ENCODE measurements at places on chromosomes 16 and 17. TPM values are rescaled to one million over a fixed set of nuclear protein-coding genes. Genes with fewer than 3 reads are reported as not detected.

- H3K36me3 ChIP-seq = no peaks in the 10 kb centered on the region
- H3K27me3 ChIP-seq = peaks cover 14% of the 10 kb centered on the region
- no peak overlapping the region for H3K27ac ChIP-seq
- no peaks in the 10 kb centered on the region for H3K4me1 ChIP-seq
These were observed 36.2 kb downstream of the RGS9 start for GRCh38 chr17:65173284-65173793.

DNA sequence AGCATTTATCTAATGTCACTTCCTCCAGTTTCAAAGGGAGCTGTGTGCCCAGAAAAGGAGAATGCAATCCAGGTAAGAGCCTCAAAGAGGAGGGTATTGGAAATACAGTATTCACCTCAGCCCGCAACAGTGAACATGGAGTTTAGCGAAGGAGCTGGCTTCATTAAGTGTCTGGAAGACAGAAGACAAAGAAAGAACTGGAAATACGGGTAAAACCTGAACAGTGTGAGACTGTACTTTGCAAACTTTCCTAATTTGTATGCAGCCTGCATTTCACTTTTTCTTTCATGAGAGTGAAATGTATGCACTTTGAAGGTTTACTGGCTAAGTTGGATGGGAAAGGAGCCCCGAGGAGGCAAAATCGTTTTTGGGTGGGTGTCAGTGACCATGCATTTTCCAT is 478.4 kb downstream of the HS3ST3B1 start:
- no peak for DNase-seq
- no peaks in the 10 kb centered on the region for H3K27me3 ChIP-seq
- no peaks in the 10 kb centered on the region for H3K36me3 ChIP-seq
- H3K4me3 ChIP-seq = no peak overlapping the region

- no peaks in the 10 kb centered on the region for H3K4me1 ChIP-seq
- no peaks in the 10 kb centered on the region for H3K36me3 ChIP-seq
- H3K27me3 ChIP-seq = no peaks in the 10 kb centered on the region
These were observed 354.9 kb upstream of the ASIC2 start for GRCh38 chr17:33647956-33648355.

DNA sequence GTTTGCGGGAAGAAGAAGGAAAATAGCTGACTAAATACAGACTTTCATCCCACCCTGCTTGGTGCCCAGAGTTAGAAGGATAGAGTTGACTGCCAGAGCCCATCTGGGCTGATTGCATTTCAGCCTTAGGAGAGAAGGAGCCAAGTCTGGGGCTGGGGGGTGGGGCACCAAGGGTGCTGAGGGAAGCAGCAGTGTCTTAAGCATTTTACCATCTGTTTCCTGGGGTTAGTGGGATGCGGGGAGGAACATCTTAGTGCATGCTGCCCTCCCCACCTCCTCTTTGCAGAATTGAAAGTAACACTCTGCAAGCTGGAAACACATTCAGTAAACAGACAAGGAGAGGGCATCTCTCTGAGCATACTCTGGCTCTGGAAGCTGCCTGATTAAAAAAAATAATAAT is 1.5 kb upstream of the ARL5C start:
- H3K4me3 ChIP-seq = no peak overlapping the region
- H3K27ac ChIP-seq = no peak overlapping the region
- no peak for DNase-seq
- H3K27me3 ChIP-seq = peaks cover 4% of the 10 kb centered on the region
- no peaks in the 10 kb centered on the region for H3K36me3 ChIP-seq

DNA sequence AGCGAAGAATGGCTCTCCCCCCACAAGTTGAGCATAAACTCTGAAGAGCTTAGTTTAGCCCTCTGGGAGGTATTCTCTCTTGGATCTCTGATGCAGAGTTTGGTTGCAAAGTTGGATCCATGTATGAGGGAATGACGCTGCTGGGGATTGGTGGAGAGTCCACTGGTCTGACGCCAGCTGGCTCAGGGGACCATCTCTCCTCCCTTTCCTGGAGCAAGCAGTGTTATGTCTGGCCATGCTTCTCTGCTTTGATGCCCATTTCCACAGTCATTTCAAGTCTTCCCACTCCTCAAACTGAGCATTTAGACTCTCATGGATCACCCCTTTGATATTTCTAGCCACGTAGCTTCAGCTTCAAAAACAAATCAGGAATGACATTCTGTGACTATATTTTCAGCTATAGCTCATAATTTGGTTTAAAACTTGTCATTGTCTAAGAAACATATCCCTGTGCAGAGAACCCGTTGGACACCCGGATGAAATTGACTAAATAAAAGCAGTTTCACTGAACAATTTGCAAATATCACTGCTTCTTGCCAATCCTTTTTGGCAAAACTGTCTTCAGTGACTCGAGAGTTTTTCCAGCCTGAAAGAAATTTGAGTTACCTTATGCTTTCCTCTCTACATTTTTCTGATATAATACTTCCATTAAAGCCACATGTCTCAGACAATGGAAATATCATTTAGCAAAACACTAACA is 193.4 kb upstream of the CDH11 start:
- DNase-seq = no peak
- no peaks in the 10 kb centered on the region for H3K4me1 ChIP-seq
- H3K27ac ChIP-seq = no peak overlapping the region
- no peaks in the 10 kb centered on the region for H3K27me3 ChIP-seq
- H3K4me3 ChIP-seq = no peak overlapping the region
- H3K36me3 ChIP-seq = no peaks in the 10 kb centered on the region

GRCh38 chr16:56547120-56547948 is 17.5 kb upstream of the MT4 start:
- H3K27ac ChIP-seq = no peak overlapping the region
- DNase-seq = no peak
- H3K36me3 ChIP-seq = no peaks in the 10 kb centered on the region
- H3K4me3 ChIP-seq = no peak overlapping the region
- H3K27me3 ChIP-seq = peaks cover 14% of the 10 kb centered on the region
- peaks cover 68% of the 10 kb centered on the region for H3K4me1 ChIP-seq

Gene CIBAR2
- not detected for total RNA-seq

Gene CES2
- 63.8 TPM for total RNA-seq
